ENCODE measurements at places on chromosomes 6 and 20. TPM values are rescaled to one million over a fixed set of nuclear protein-coding genes. Genes with fewer than 3 reads are reported as not detected.

HSD17B8 gene
- 31.1 TPM for total RNA-seq

F13A1 gene
- total RNA-seq: not detected

LIN28B gene
- not detected for total RNA-seq

KIF13A gene
- total RNA-seq: not detected

BPIFB4 gene
- total RNA-seq: not detected

CTCFL gene
- total RNA-seq: not detected

MCCD1 gene
- total RNA-seq: not detected

METTL24 gene
- total RNA-seq: 0.27 TPM

HCRTR2 gene
- not detected for total RNA-seq

FRMD1 gene
- not detected for total RNA-seq

KIFC1 gene
- total RNA-seq: 76.9 TPM

HLA-DOA gene
- total RNA-seq: 9.9 TPM

TNNC2 gene
- total RNA-seq: not detected

PI3 gene
- total RNA-seq: not detected
